ENCODE measurements at places on chromosomes 3 and 15.
A peak's percentile ranks its signal among the peaks of the same experiment; 100 is the strongest.

GRCh38 chr3:168034152-168034928 is 61.4 kb downstream of the GOLIM4 start:
- peak; percentile 80 for DNase-seq

- DNase-seq: no peak
These were observed 21.9 kb downstream of the MINAR1 start for GRCh38 chr15:79454063-79454462.

DNA sequence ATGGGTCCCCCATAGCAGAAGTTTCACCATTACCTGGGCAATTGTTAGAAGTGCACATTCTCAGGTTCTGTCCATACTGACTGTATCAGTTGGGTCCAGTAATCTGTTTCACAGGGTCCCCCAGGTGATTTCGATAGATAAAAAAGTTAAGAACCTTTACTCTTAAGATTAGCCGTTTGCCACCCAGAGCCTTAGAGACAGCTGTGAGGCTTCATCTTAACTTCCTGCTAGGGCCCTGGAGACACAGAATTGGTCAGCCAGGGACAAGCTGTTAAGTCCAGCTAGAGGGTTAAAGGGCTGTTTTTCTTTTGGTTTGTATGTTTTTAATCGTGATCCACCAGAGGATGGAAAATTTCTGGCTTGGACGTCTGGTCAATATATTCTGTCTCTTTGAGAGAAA is 6.7 kb downstream of the FAM162A start:
- peak; percentile 27 for DNase-seq

DNA sequence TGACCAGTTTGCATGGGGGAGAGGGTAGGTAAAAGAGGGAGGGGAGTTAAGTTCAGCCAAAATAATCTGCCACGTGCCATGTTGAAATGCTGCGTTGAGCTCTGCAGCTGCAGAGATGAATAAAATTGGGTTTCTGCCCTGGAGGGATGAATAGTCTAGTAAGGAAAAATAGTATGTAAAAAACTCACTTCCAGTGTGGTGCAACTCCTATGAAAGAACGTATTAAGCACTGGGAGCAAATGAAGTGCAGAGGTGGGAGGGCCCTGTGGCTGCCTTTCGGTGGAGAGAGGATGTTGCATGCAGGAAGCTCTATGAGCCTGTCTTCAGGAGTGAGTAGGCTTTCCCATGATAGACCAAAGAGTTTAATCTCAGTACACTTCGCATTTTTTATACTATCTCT is 8.6 kb downstream of the CEP63 start:
- no peak for DNase-seq

DNA sequence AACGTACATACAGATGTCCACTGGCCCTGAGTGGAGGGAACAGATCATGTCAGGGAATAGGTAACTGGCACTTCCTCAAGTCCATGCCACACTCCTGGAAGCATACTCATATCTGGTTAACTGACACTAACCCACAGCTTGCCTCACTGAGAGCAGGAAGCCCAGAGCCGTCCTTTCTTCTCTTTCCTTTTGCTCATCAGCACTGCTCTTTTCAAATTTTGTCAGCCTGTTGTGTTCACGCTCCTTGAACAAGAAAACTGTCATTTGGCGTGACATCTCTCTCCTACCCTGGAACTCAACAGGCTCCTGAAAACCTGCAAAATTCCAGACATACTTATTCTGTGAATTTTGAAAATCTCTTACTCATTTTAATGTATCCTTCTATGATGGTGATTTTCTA is 360.2 kb downstream of the MAGI1 start:
- no peak for DNase-seq

DNA sequence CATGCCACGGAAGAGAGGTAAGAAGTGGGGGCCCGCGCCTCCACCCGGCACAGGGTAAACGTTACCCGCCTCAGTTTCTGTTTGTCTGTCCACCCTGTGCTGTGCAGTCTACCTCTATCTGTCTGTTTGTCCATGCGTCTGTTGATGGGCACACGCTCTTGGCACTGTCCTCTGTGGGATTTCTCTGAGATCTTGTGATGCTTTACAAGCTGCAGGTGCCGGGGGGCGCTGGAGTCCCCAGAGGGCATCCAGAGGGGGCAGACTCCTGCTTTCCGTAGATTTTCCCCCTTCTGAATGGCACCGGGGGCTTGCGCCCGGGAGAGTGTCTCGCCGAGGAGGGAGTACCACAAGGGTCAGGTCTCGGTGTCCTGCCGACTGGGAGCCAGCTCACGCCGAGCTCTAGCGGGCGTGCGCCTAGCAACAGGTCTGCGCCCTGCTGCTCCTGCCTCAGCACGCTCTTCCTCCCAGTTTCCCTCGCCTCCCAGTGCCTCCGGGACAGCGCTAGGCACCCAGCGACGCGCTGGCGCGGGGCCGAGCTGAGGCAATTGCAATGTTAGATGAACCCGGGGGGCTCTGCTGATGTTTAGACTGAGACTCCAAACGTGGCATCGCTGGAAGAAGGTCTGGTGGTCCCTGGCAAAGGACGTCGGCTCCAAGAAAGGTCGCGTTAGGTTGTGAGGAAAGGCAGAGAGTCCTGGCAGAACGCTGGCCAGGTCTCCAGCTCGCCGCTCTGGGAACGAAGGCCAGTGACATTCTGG is 667 bp downstream of the CEMIP start:
- peak; percentile 28 for DNase-seq

DNA sequence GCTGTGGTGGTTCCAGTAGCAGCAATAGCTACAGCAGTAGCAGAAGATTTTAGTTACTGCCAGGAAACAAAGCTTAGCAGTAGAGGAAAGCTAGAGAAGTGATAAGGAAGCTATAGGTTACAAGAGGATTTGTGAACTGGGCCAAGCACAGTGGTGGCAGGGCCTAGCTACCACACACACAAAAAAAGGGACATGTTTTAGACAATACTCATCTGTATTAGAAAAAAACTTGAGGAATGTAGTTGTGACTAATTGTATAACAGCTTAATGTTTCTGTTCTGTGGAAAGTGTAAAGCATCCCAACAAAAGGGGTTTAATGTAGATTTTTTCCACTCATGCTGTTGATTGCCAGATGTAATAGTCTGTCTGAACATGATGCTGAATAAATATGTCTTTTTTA is 29.9 kb upstream of the PFN2 start:
- no peak for DNase-seq

- no peak for DNase-seq
These were observed 192.6 kb upstream of the ALCAM start for GRCh38 chr3:105174017-105174615.

GRCh38 chr15:39581242-39581792 is 438 bp downstream of the THBS1 start:
- no peak for DNase-seq

- no peak for DNase-seq
These were observed 4.7 kb downstream of the SLITRK3 start for GRCh38 chr3:165191491-165191890.

DNA sequence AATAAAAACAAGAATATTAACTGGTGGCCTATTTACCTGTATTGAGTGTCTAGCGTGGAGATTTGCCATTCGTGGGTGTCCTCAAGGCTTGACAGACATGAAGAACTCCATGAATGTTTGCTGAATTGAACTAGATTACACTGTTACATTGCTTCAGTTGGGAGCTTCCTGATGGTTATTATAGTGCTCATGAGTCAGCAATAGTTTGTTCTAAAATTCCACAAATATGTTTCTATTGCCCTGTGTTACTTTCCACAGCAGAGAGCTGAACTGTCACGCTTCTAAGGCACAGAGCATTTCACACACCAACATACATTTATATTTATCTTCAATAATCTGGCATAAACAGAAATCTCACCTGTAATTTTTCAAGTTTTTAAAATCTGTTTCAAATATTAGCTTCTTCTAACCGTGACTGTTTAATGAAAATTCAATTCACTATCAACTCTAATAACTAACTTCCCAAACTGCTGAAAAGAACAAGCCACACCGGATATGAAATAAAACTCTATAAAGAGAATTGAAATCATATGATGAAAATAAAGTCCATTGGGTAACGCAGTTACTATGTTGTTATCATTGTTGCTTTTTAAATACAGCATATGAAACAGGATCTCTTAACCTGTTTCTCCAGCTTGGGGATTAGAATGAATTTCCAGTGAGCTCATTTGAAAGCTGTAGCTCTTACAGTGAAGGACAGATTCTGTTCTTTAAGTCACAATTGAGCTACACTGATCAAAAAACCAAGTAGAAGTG is 61.2 kb upstream of the MCF2L2 start:
- peak; percentile 21 for DNase-seq

- peak; percentile 12 for DNase-seq
These were observed 1491.0 kb downstream of the SI start for GRCh38 chr3:163587342-163587741.

- DNase-seq: no peak
These were observed 8.5 kb downstream of the SNRPA1 start for GRCh38 chr15:101286471-101287114.

DNA sequence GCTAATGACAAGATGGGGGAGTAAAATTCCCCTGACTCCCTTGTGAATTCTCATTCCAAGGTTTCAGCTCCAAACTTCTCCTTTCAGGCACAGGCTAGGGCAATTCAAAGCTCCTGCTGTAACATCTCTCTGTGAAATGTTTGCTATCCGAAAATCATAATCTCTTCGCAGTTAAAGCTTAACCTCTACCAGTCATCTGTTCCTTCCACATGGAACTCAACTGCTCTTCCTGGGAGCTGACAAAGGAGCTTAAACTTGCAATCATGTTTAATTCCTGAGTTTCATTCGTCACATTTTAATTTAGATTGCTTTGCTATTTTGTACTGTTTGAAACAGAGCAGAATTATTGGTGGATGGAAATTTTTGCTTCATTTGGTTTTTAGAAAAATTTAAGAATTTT is 328.6 kb downstream of the AGBL1 start:
- DNase-seq: no peak

- no peak for DNase-seq
These were observed 15.6 kb upstream of the FBXW12 start for GRCh38 chr3:48356419-48356818.

GRCh38 chr3:94544131-94544789 is 481.4 kb downstream of the NSUN3 start:
- no peak for DNase-seq

DNA sequence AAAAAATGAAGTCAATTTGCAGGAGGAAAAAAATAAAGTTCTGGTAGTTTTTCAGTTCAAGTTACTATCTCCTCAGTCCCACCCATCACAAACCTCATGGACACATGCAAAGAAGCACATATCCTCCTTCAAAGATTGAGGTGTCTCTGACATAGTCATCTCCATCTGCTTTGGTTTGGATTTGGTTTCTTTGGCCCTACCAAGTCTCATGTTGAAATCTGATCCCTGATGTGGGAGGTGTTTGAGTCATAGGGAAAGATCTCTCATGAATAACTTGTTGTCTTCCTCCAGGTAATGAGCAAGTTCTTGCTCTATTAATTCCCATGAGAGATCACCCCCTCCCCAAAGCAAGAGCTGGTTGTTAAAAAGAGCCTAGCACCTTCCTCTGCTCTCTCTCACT is 446.8 kb downstream of the IGSF11 start:
- no peak for DNase-seq

GRCh38 chr15:22229990-22230819 is 149.9 kb downstream of the OR4M2 start:
- DNase-seq: no peak

- no peak for DNase-seq
These were observed 387.3 kb downstream of the EPHA3 start for GRCh38 chr3:89494734-89495133.

DNA sequence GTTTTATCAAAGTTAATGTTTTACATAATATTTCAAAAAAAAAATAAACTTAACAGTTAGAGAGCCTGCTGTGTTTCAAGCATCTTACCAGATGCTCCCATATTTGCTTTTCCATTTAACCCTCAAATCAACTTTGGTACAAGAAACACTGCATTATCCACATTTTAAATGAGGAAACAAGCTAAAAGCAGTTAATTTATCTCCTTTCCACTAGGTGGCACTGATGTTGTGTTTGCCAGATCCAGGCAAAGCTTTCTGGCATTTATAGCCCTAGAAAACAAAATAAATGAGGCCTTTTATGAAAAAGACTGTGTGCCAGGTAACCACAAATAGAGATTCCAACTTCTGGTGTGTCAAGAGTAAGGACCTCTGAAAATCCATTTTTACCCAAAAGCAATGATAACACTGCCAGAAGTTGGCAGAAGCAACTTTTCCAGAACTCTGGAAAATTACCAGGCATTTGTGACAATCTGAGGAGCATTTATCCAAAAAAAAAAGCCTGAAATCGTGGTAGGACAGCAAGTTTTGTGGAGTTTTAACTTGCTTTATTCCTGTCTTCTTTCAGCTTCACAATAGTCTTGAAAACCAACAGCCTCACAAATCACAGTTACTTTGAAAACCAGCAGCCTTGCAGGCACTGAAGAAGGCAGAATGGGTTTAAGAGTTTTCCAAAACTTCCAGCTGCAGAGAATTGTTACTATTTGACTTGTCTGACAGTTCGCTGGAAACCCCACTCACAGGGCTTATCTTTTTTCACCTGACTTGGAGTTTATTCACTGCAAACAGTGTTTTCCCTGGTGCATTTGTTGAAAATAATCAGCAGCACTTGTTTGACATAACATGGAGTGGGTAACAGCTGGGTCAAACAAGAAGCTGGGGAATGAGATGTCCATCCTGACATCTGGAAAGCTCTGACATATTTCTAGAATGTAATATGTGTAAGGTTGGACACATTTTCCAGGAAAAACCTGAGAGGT is 9.2 kb downstream of the FAM162A start:
- peak; percentile 55 for DNase-seq

- no peak for DNase-seq
These were observed 7.2 kb downstream of the SKIC8 start for GRCh38 chr15:78292219-78292618.

DNA sequence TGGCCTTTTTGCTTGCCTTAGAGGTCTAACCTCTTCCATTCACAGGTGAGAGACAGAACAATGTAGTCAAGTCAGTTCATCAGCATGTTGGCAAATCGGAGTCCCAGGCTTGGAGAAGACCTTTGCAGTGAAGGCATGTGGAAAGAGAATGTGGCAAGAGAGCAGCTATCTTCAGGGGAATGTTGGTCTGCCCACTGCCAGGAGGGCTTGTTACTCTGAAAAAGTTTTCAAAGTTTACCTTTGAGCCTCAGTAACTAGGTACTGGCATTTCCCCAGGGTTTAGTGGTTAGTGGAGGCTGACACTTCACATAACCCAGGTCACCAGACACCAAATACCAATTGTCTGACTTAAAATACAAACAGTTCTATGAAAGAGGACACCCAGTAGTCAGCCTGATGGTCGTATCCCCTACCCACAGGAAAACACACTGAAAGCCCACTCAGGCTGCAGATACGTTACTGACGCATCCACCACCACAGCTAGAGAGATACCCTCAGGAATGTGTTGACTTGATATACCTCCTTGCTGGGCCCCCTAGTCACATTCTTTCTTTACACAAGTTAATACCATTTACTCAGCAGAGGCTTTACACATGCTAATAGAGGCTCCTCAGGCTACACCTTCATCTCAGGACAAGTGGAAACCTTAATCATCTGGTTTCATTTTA is 9.7 kb upstream of the ARID3B start:
- peak; percentile 87 for DNase-seq
